ENCODE measurements at places on chromosomes 2 and 18. TPM values are rescaled to one million over a fixed set of nuclear protein-coding genes. Genes with fewer than 3 reads are reported as not detected.

The CYS1 gene
- 7.2 TPM for total RNA-seq

DNA sequence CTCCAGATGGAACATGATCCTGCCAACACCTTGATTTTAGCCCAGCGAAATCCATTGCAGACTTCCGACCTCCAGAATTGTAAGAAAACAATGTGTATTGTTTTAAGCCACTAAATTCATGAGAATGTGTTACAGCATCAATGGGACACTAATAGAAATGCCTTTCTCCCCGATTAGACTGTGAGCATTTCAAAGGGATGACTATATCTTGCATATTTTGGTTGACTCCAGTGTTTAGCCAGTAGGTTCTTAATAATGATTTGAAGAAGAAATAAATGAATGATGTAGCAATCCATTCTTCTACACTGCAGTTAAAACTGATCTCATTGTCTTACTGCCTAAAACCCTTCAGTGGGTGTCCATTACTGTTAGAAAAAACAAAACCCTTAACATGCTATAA lies 67.4 kb upstream of the ACVR1C start:
- no peaks in the 10 kb centered on the region for H3K27me3 ChIP-seq
- H3K36me3 ChIP-seq: no peaks in the 10 kb centered on the region
- no peak overlapping the region for H3K27ac ChIP-seq
- no peak overlapping the region for H3K4me3 ChIP-seq
- no peaks in the 10 kb centered on the region for H3K4me1 ChIP-seq
- DNase-seq: no peak

DNA sequence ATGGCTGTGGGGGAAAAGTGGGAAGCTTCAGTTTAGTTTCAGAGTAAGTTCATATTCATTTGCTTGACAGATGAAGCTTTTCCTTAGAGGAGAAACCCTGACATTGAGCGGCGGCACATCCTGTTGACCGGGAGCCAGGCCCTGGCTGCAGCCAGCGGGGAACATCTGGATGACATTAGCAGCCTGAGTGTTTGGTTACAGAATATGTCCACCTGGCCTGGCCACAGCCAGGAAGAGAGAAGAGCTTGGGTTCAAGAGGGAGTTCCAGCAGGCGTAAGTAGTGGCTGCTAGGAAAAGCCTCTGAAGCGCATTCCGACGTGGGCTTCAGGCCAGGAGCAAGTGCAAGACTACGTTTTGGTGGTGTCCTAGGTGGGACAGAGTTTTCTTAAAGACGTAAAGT lies 144.9 kb upstream of the MYCN start:
- H3K4me3 ChIP-seq: no peak overlapping the region
- H3K36me3 ChIP-seq: no peaks in the 10 kb centered on the region
- no peak for DNase-seq
- H3K27ac ChIP-seq: no peak overlapping the region

The KATNAL2 gene
- total RNA-seq: not detected

- DNase-seq: no peak
- H3K4me1 ChIP-seq: no peaks in the 10 kb centered on the region
- no peaks in the 10 kb centered on the region for H3K36me3 ChIP-seq
- H3K27me3 ChIP-seq: no peaks in the 10 kb centered on the region
Measured at GRCh38 chr2:191153716-191154115, 2.9 kb upstream of the STAT4 start.

DNA sequence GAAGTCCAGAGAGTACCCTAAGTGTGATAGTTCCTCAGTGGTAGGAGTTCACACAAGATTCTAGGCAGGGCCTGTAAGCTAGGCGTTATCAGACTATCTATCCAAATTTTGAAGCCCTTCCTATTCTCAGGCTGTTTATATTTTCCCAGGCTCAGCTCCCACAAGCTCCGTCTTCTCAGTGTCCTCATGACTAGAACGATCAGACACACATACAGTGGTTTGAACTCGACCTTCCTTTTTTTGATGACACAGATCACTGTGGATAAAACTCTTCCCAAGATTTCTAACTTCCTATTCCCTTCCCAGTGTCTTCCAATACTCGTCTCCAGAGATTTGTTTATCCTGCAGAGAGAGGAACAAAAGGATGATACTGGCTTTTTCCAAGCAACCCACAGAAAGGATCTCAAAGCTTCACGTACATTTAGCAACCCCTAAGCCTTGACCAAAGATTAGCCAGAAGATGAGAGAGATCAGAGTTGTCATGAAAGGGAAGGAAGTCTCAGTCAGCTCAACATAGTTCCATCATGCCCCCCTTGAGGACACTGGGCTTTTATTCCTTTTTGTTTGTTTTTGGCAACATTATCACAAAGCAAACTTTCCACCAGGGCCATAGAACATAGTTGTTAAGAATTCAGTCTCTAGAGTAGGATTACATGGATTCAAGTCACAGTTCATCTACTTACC lies 42.3 kb upstream of the DOK6 start:
- no peak overlapping the region for H3K27ac ChIP-seq
- no peak for DNase-seq
- H3K4me1 ChIP-seq: no peaks in the 10 kb centered on the region
- no peaks in the 10 kb centered on the region for H3K36me3 ChIP-seq
- no peaks in the 10 kb centered on the region for H3K27me3 ChIP-seq

- H3K27ac ChIP-seq: no peak overlapping the region
- DNase-seq: no peak
- H3K4me3 ChIP-seq: no peak overlapping the region
- no peaks in the 10 kb centered on the region for H3K4me1 ChIP-seq
Measured at GRCh38 chr2:68295516-68295915, 24.2 kb downstream of the CNRIP1 start.

The STK39 gene
- 23.6 TPM for total RNA-seq

GRCh38 chr18:47863041-47863440 lies 67.4 kb downstream of the SMAD2 start:
- H3K27ac ChIP-seq: no peak overlapping the region
- DNase-seq: no peak
- H3K4me1 ChIP-seq: no peaks in the 10 kb centered on the region
- H3K36me3 ChIP-seq: no peaks in the 10 kb centered on the region

- DNase-seq: no peak
- H3K36me3 ChIP-seq: no peaks in the 10 kb centered on the region
- peaks cover 13% of the 10 kb centered on the region for H3K4me1 ChIP-seq
- no peaks in the 10 kb centered on the region for H3K27me3 ChIP-seq
- no peak overlapping the region for H3K4me3 ChIP-seq
- H3K27ac ChIP-seq: no peak overlapping the region
Measured at GRCh38 chr2:206859330-206859739, 80.0 kb upstream of the CPO start.

GRCh38 chr2:120952318-120952717 lies 216.7 kb downstream of the GLI2 start:
- no peaks in the 10 kb centered on the region for H3K4me1 ChIP-seq
- H3K4me3 ChIP-seq: no peak overlapping the region
- no peak for DNase-seq
- no peak overlapping the region for H3K27ac ChIP-seq
- H3K27me3 ChIP-seq: no peaks in the 10 kb centered on the region
- H3K36me3 ChIP-seq: no peaks in the 10 kb centered on the region

- H3K27me3 ChIP-seq: no peaks in the 10 kb centered on the region
- no peaks in the 10 kb centered on the region for H3K4me1 ChIP-seq
- no peak overlapping the region for H3K4me3 ChIP-seq
Measured at GRCh38 chr2:10239561-10239967, 63.1 kb upstream of the HPCAL1 start.

DNA sequence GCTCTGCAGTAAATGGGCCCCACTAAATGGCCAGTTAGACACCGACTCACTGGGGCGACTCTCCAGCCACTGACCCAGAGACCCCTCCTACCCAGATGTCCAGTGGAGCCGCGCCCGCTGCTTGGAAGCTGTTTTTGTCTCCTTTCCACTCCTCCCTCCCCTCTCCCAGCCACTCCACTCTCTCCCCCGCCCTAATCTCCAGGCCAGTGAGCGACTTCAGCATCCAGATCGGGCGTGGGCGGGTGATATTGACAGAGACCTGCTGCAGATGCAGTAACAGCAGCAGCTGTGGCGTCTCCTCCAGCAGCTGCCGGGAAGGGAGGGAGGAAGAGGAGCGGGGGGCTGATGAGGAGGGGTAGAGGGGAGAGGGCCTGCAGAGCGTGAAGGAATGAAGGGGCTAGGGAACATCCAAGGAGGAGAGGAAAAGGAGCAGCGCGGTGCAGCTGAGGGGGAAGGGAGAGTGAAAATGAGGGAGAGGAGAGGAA lies at the start of gene SCN7A:
SCN7A (minus strand) TSS at position 110 of the 485 bp plus-strand sequence. CDS start 16,553 bp downstream, outside the sequence.
- no peaks in the 10 kb centered on the region for H3K36me3 ChIP-seq
- DNase-seq: peak; percentile 72
- H3K27ac ChIP-seq: peak within 1 kb of the TSS; percentile 64
- H3K4me1 ChIP-seq: no peaks in the 10 kb centered on the region

GRCh38 chr18:79187532-79188277 lies 118.5 kb downstream of the ATP9B start:
- H3K4me1 ChIP-seq: no peaks in the 10 kb centered on the region
- no peak overlapping the region for H3K27ac ChIP-seq
- no peak for DNase-seq

DNA sequence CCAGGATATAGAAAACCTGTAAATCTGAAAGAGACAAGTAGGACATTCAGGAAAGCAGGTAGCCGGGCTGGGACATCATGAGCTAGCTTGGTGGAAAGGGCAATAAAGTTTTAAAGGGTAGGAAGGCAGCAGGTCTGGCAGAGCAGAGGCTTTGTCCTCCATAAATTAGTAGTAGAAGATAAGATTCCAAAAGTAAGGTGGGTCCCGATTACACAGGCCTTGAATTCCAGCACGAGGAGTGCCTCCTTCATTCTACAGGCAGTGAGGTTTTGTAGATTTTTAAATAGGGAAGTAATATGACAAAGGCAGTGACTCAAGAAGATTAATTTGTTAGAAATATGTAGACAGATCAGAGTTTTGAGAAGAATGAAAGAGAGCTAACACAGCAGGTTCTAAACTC lies 160.7 kb downstream of the DTNB start:
- no peaks in the 10 kb centered on the region for H3K4me1 ChIP-seq
- no peak overlapping the region for H3K27ac ChIP-seq
- no peaks in the 10 kb centered on the region for H3K27me3 ChIP-seq

DNA sequence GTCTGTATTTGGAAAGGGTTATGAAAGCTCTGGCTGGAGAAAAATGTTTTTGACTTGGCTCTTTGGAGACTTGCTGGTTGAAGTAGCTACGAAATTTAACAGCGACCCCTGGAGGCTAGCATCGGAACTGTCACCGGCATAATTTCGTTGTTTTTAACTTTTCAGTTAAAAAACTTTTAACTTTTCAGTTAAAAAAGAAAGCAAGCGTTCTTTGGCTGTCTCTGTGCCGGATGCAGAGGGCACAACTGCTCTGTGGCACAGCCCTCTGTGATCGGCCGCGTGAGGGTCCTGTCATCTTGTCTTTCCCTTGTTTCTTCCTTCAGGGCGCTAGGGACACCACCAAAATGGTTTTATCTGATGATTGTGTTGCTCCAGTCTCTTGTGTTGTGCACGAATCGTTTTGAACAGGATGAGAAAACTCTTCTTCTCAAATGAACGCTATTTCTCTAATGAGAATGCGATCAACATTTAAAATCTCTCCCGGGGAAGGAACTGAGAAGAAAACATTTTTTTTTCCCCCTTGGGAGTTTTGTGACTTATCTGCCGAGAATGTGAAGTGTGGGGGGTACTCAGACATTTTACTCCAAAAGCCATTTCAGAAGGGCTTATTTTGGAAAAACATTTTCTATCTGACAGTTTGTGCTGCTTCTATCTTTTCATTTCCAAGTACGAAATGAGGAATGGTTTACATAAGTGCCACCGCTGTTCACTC lies 57.1 kb downstream of the ADCYAP1 start:
- peak overlapping the region; percentile 39 for H3K4me3 ChIP-seq

- no peaks in the 10 kb centered on the region for H3K36me3 ChIP-seq
- H3K27ac ChIP-seq: no peak overlapping the region
- no peaks in the 10 kb centered on the region for H3K27me3 ChIP-seq
- H3K4me1 ChIP-seq: no peaks in the 10 kb centered on the region
- H3K4me3 ChIP-seq: no peak overlapping the region
- no peak for DNase-seq
Measured at GRCh38 chr18:12598181-12598930, 59.6 kb downstream of the SPIRE1 start.

The CRACDL gene
- 14.6 TPM for total RNA-seq

The CCDC121 gene
- 12.3 TPM for total RNA-seq

DNA sequence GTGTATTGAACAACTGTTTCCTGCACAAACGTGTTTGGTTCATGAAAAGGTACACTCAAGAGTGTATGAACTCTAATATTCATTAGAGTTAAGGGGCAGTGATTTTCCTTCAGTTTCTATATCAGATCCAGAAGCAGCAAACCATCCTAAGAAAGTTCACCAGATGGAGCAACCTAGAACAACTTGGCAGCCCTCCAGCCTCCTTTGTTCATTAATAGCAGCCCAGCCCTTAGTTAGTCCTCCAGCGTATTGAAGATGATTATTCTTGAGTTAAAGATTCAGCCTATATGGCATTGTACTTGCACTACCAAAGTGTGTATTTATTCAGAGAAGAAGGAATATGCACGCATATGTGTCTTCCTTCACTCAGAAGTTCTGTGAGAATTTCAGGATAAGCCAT lies 365.5 kb downstream of the SETBP1 start:
- H3K4me3 ChIP-seq: no peak overlapping the region
- no peak overlapping the region for H3K27ac ChIP-seq
- no peaks in the 10 kb centered on the region for H3K27me3 ChIP-seq
- H3K4me1 ChIP-seq: no peaks in the 10 kb centered on the region

The PID1 gene
- total RNA-seq: 26.4 TPM

All from uterus (tissue), 4 donors.